ENCODE measurements at places on chromosomes 3 and 15.

- DNase-seq: no peak
These were observed 99.1 kb downstream of the OXSM start for GRCh38 chr3:25888892-25889524.

DNA sequence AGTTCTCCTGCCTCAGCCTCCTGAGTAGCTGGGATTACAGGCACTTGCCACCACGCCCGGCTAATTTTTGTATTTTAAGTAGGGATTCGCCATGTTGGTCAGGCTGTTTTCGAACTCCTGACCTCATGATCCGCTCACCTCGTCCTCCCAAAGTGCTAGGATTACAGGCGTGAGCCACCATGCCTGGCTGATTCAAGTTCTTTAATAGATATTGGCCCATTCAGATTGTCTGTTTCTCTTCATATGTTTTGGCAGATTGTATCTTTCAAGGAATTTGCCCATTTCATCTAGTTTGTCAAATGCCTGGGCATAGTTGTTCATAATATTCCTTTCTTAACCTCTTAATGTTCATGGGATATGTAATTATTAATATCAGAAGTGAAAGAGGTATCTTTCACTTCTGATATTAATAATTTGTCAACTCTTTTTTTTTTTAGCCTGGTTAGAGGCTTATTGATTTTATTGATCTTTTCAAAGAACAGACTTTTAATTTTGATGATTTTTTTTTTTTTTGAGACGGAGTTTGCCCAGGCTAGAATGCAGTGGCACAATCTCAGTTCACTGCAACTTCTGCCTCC is 40.2 kb upstream of the ZFAND6 start:
- no peak for DNase-seq

- peak; percentile 85 for DNase-seq
These were observed 300.6 kb downstream of the SATB1 start for GRCh38 chr3:18124501-18124900.

- DNase-seq: no peak
These were observed 13.8 kb upstream of the NMNAT3 start for GRCh38 chr3:139691619-139692018.

GRCh38 chr3:29057326-29057725 is 223.5 kb upstream of the RBMS3 start:
- peak; percentile 88 for DNase-seq

DNA sequence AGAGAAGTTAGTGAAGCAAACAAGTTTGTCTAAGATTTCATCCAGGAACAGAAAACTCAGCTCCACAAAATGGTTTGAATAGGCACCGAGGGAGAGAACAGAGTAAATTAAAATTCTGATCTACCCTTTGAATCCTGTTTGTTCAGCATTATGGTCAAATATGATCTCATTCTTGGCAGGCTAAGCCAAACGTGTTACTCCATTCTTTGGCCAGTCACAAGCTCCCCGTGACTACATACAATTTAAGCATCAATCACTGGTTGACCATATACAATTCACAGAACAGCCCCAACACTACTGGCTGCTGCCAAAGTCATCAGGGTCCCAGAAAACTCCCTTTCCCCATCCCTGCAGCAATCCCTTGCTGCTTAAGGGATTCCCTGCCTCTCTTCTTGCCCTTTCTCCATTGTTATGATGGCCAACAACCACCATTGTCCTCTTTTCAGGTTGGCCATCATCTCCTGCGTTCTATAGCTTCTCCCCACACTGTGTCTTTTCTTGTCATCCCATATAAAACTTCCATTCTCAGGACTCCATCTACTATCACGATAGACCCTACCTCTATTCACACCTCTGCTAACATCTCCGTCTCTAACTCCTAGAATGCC is 46.3 kb downstream of the GOLIM4 start:
- peak; percentile 76 for DNase-seq

- no peak for DNase-seq
These were observed 18.1 kb downstream of the CD200 start for GRCh38 chr3:112351036-112351435.

DNA sequence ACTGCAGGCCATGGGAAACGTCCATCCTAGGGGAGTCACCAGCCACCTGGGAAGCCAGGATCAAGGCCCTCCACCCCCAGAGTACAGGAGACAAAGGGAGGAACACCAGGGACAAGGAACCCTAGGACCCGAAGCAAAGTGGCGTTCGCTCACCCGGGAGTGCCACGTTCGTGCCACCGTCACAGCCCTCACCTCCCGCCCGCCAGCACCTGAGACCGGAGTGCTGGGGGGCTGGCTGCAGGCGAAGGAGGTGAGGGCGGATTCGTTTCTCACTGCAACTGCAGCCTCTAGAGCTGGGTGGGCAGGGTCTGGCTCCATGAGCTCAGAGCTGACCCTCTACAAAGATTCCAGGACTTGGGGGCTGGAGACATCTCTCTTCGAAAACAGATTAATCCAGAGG is 26.3 kb downstream of the ZDHHC19 start:
- no peak for DNase-seq

DNA sequence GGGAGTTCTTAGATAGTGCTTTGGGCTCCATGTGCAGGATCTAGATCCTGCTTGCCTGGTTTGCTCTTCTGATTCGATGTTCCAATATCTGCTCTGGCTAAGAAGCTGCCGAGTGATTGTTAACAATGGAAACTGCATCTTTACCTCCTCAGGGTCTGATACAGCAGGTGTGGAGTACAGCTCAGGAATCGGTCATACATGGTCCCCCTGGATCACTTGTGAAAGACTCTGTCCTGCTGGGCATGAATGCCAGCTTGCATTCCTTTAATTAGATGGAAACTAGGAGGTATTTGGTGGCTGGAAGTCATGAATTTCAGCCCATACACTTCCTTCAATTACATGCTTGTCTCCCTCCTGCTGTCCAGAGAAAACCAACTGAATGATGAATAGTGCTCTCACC is 95.3 kb downstream of the CHRNA7 start:
- no peak for DNase-seq

GRCh38 chr3:53493963-53494791 is at the start of gene CACNA1D:
Gene CACNA1D (plus strand): TSS chr3:53494611. CDS start chr3:53495167, 556 bp downstream.
- DNase-seq: no peak

- no peak for DNase-seq
These were observed 267.1 kb downstream of the LRTM1 start for GRCh38 chr3:54660714-54661132.

GRCh38 chr3:166248784-166249183 is 411.6 kb upstream of the BCHE start:
- no peak for DNase-seq

GRCh38 chr3:157148196-157148889 is 11.6 kb downstream of the CCNL1 start:
- DNase-seq: no peak

- peak; percentile 26 for DNase-seq
These were observed 152.7 kb downstream of the IL20RB start for GRCh38 chr3:137110392-137110996.

- no peak for DNase-seq
These were observed 73.8 kb upstream of the ATP13A5 start for GRCh38 chr3:193452338-193452737.

GRCh38 chr15:78933823-78934654 is 10.8 kb downstream of the CTSH start:
- DNase-seq: peak; percentile 32

DNA sequence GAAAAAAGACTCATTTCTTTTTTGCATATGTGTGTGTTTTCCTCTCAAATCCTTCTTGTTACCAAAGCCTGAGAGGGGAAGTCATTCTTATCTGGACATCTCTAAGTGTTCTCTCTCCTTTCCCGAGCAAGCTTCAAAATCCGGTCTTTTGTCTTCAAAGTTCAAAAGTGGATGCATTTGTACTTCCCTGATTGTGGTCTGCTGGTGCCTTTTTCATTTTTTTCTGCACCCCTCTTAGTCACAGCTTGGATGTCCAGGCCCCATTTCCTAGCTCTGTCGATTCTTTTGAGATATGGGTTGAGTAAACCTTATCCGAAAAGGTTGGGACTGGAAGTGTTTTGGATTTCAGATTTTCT is 34.8 kb downstream of the EHD4 start:
- DNase-seq: no peak

DNA sequence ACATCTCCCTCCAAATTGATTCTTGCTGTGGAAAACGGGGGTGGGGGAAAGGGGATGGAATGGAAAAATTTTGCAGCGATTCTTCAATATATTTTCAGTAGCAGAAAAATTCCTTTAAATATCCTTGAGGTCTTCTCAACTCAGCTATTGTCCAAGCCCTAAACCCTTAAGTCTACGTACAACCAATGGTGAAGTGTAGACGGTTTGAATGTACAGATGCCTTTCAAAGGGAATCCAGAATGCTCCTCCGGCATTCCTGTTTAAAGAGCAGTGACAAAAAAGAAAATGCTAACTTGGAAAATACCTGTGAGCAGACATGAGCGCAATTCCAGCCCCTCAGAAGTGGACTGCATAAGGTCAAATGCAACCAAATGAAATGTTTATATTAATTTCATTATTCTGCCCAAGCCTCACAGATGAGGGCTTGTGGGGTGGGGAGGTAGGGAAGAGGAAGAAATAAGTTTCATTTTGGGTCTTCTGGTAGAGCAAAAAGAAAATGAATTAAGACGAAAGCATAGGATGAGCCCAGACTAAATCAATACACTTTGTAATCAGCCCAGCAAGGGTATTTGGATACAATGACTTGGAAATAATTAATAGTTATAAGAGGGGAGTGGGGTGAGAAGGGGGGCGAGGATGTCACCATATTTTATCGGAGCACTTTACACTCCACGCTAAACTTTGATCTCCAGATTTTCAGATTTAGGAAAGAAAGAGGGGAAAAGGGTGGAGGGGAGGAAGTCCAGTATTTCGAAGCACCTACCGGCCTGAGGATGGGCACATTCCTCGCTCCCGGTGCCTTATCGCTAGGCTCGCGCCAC is 2.7 kb downstream of the FOXP1 start:
- peak; percentile 29 for DNase-seq

- DNase-seq: no peak
These were observed 45.3 kb downstream of the TSC22D2 start for GRCh38 chr3:150453353-150453752.

DNA sequence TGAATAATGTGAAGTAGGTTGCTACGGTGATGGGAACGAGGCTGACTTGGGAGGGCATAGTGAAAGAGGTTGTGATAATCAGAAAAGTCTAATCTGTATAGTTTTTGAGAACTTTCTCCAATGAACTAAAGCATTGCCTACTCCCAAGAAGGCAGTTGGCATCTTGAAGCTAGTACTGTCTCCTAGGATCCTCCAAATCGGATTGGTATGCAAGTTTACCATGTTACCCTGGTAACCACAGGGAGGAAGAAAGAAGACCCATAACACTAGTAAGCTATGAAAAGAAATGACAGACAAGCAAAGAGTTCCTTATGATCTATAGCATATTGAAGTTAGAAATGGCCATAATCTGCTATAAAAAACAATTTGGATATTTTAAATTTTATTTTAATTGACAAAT is 127.2 kb upstream of the SYNPR start:
- DNase-seq: no peak

DNA sequence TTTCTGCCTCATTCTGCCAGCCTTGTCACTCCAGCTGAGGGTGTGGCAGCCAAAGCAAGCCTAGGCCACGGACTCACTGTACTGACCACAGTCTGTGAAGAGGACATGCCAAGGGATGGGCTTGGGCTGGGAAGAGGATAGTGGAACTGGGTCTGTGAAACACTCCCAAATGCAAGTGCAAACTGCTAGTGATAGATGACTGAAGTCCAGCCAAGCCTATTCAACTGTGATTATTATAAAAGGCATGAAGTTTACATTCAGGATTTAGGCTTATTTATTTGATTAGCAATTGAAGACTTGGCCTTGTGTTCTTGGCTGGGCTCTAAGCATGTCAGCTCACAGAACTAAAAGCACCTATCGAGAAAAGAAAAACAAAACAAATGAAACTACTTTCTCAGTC is 84.9 kb upstream of the UBE2E1 start:
- no peak for DNase-seq

Data from astrocyte of the spinal cord (primary cell).